NCI-H2227 treated with DMSO at 0.1 percent for 48 hours (cell line): ENCODE measurements at places on chromosomes 7 and 10.

DNA sequence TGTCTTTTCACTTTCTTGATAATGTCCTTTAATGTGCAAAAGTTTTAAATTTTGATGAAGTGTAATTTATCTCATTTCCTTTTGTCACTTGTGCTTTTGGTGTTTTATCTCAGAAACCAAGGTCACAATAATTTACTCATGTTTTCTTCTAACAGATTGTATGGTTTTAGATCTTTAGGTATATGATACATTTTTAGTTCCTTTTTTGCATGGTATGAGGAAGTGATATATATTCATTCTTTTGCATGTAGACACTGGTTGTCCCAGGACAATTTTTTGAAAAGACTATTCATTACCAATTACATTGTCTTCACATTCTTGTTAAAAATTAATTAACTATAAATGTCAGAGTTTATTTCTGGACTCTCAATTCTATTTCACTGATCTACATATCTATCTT lies 39.8 kb upstream of the GPR22 start:
- DNase-seq = no peak

DNA sequence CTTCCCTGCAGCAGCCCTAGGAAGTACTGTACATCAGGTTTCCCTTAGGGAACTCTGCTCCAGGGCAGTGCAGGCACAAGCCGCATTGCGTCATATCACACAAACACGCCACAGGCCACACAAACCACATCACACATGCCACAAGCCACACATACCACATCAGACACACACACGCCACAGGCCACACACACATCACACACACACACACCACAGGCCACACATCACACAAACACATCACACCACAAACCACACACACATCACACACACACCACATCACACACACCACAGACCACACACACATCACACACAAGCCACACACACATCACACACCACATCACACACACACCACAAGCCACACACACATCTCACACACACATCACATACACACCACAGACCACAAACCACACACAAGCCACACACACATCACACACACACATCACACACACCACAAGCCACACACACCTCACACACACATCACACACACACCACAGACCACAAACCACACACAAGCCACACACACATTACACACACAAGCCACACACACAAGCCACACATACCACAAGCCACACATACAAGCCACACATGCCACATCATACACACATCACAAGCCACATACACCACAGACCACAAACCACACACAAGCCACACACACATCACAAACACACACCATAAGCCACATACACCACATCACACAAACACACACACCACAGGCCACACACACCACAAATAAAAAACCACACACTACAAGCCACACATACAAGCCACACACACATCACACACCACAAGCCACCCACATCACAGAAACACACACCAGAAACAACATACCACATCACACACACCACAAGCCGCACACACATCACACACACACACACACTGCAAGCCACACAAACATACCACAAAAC lies 53.4 kb downstream of the TMEM209 start:
- no peak for DNase-seq

DNA sequence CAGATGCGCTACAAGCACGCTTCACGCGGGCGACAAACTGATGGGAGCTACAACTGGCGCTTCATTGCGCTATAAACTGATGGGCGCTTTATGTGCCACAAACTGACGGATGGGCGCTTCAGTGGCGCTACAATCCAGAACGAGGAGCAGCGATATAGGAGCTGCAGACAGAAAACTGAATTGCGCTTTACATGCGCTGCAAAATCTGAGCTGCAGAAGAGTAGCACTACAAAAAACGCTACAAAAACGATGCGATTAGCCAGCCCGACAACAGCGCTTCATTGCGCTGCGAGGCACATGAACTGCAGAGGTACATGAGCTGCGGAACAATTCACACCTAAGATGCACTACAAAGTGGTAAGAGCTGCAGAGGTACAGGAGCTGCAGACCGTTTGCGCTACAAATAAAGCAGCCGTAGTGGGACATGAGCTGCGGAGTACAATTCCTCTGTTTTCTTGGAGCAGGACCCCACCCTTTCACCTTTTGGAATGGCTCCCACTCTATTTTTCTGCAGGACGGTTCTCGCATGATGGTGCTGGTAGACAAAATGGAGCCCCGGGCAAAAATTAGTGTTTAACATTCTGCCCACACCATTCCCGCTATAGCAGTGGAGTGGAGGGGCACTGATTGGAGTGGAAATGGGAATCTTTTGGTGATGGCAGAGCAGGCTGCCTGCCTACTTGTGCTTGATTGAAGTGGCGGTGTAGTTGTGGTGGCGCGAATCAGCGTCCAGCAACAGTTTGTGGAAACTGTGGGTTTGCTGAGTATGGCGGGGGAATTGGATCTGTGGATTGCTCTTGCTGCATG lies 1.2 kb upstream of the SGCE start:
- no peak for DNase-seq

- no peak for DNase-seq
Observed at GRCh38 chr7:8147760-8148463, 114.1 kb downstream of the ICA1 start.

DNA sequence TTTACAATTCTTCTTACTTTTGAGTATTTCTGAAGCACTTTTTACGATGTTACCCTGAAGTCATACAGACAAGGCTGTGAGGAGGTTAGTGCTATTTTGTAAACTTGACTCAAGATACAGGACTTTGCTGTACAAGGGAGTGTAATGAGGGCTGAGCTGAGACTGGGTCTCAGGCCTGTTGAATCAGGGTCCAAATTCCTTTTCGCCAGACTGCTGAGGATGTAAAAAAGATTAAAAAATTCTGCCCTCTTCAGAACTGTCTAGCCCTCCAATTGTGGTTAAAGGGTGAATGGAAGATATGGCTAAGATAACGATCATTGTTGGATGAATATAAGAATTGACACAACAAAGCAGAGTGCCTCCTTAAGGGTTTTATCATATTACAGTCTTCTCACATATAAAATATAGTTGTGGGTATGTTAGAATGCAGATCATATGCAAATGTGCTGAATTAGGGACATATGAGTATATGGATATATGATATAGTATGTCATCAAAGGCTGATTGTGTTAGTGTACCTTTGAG lies 165.4 kb downstream of the SUGCT start:
- no peak for DNase-seq

DNA sequence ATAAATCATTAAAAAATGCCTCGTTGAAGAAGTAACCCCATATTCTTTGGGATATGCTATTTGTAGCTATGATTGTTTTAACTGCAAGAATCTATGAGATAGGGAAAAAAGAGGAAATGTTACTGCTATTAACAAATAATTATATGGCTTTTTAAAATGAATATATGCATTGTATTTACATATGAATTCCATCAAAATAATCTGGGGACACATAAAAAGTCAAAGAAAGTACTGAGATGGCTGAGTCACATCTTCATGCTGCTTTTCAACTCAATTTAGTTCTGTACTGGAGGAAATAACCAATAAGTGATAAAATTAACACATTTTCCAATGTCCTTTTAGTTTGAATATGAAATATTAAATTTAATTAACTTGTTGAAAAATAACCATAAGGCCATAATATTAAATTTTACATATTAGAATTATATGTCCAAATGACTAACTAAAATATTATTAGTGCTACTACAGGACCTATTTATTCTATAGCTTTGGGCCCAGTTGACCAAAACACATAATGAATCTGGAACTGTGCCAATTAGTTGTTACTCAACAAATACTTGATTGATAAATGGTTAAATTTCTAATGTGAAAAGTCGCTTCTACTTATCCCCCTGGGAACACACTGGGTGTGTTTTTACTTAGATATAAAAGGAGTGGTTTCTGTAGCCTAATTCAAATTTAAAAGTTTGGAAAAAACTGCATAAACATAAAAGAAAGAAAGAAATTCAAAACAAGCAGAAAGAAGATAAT lies 214.6 kb upstream of the PFKP start:
- no peak for DNase-seq
